Left ventricle myocardium superior (tissue), 1 donor: ENCODE measurements at places on chromosomes 2 and 18.
A peak's percentile ranks its signal among the peaks of the same experiment; 100 is the strongest.

- DNase-seq = no peak
These were observed 3.7 kb upstream of the EMILIN2 start for GRCh38 chr18:2843146-2843545.

DNA sequence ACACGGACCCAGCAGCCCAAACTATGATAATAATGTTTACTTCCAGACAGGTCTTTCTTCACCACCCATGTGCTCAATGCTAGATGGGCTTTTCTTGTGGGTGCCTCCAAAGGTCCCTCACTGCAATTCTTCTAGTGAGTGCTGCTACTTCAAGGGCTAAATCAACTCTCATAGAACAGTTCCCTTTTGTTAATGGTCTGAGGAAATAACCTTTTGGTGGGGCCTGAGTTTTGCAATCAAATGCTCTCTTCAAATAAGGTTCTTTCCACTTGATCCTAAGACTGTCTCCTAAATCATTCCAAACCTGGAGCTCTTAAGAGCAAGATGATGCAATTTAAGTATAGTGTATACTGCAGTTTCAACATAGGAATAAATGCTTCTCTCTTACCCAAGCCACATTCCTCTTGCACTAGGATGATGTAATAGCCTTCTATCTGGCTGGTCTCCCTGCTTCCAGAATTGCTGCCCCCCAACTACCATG is 6.0 kb downstream of the NEMP2 start:
- DNase-seq = no peak

DNA sequence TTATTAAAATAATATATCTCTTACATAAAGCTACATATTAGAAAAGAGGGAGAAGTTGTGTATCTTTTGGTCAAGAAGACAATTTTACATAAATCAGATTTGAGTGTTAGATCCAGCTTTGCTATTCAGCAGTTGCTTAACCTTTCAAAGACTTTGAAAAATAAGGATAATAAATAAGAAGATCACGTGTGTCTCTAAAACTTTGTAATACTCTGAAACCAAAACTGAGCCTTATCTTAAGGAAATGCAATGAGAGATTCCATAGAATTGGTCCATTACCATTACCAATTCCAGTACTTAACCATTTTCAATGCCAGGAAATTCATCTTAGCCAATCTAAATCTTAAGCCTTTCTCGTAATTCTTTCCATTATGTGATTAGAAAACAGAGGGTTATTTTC is 89.2 kb upstream of the COL5A2 start:
- DNase-seq = no peak

DNA sequence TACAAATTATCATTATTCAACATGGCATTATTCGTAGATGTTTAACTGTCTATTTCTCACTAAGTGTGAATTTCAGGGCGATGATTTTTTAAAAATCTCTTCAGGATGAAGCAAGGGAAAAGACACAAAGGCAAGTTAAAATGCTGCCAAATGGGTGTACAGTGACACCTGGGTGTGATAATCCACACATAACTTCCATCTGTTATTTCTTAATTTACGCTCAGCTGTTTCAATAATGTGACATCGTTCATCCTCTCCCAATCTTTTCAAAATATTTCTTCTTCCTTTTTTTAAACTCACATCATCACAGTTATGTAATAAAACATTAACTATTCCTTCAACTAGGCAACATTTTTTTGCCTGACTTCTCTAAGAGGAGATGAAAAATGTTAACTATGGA is 10.6 kb downstream of the PDE1A start:
- no peak for DNase-seq

- no peak for DNase-seq
These were observed 72.3 kb upstream of the RIOK3 start for GRCh38 chr18:23380817-23381216.

GRCh38 chr18:34031810-34032209 is 192.9 kb downstream of the NOL4 start:
- DNase-seq = no peak

- DNase-seq = no peak
These were observed 55.9 kb upstream of the ATL2 start for GRCh38 chr2:38432820-38433606.

DNA sequence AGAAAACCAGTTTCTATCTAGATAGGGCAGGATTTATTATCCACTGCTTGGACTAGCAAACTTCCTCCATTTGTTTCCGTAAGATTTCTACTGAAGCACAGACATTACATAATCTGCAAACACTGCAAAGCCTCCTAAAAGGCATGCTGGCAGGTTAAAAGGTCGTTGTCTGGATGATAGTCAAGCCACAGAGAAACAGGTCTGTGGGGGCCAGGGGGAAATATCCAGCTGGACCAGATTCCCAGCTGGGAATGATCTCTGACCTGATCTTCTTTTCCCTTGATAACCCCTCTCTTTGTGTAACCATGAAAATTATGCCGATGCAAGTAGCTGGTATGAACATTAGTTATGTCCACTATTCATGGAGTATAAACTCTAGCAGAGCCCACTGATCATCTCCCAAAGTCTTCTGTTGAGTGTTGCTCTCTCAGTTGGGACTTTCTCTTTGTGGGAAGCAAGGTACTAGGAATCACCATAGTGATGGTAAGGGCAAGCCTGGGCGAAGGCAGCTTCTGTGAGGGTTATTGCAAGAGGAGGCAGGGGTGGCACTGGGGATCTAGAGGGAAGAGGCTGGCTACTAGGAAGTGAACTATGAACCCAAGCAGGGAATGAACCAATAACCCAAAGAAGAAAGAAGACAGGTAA is 61.3 kb downstream of the GDF7 start:
- no peak for DNase-seq

DNA sequence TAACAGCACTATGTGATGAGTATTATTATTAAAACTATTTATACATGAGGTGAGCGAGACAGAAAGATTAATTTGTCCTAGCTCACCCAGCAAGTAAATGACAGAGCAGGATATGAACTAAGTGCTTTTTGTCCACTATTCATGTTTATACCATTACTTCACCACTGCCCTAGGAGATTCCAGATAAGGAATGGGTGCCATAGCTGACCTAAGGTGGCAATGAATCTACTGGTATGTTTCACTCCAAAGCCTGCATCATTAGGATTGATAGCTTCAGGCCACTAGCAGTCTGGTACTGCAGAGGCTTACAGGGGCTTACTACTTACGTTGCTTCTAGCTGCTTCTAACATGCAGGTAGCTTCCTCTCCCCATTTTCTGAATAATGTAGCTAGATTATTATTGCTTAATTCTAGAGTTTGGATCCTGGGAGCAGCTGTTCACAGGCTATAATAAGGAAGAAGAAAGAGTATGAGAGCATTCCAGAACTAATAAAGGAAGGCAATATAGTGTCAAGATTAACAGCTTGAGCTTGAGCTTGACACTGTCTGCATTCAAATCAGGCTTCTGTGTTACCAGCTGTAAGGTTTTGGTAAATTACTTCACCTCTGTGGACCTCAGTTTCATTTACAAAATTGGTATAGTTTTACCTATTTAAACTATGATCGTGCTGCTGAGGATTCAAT is 153.7 kb downstream of the GALNT3 start:
- DNase-seq = no peak

DNA sequence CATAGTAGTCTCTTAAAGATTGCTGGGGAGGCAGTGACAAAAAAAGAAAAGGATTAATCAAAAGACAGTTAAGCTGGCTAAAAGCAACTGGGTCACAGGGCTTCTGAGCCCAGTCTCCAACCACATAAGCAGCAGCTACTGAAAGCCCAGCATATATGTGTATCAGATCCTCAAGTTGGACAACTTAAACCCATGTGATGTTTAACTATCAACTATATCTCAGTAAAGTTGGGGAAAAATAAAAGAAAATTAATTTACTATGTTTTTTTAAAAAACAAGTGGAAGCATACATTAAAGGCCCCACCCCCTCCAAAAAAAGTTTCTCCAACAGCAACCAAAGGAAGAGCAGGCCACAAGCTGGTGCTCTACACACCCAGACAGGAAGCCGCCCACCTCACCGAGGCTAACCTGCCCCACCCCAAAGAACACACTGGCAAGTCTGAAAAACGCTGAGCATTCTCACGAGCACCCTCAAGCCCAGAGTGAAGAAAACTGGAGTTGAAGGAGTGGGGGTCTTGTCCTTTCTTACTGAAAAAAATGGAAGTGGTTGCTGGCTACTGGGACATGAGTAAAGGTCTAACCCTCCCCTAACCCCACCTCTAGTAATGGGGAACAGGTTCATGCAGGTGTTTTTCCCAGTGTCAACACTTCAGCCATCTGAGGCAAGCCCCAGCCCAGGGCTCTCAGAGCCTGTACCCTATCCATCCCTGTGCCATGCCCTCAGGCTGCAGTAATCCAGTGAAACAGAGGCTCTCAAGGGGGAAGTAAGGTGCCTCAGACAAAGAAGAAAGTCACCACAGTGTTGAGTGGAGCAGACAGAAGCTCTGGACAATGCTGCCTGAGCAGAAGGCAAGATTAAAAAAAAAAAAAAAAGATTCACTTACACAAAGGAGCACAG is 106.3 kb downstream of the GYPC start:
- no peak for DNase-seq

- DNase-seq = peak; percentile 48
These were observed 75.6 kb downstream of the ATL2 start for GRCh38 chr2:38301340-38301968.

DNA sequence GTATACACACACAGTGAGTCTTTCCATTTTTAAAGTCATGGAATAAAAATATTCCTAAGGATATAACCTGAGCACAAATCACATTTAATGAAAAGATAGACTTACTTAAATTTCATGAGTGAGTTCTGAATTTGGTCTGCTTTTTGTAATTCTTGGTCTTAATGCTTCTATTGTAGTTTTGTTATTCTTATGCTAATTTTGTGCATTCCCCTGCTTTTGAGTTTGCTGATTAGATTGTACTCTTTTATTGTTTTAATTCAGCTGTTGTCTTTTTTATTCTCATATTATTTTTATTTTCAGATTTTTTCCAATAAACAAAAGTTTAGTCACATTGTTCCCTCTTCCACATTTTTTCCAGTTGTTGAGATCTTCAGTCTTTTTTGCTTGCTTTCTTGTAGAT is 202.4 kb downstream of the ZNF407 start:
- no peak for DNase-seq

- DNase-seq = no peak
These were observed 30.3 kb downstream of the SP3 start for GRCh38 chr2:173934895-173935294.

DNA sequence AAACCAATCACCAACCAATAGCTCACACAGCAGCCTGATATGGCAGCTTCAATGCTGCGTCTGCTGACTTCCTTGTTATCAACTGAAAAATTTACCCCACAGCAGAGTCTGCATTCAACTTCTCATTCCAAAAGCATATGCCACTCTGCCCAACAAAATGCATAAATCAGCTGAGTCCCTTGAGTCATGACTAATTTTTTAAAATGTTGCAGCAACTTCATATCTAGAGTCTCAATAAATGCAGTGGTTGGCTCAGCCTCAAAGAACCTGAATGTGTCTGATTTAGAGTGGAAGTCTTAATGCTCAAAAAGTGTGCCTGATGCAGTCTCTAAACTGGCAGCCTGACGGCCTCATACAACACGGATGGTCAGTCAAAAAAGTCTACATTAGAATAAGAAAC is 46.5 kb downstream of the FARSB start:
- DNase-seq = no peak

DNA sequence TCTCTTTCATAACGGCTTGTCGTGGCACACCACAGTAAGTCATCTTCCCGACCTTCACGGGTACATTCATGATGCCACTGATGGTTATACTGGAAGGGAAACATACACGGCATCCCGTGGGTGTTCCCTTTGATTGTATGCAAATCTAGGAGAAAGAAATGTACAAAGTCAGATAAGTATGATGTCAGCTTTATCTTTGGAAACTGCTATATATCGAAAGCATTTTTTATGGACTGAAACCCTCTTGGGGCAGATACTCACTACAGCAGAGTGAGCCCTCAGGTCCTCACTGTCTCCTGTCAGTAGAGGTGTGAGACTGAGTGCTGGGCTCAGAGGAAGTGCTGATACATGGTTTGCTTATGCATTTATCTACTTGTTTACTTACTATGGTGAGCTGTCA is 20.4 kb downstream of the PLA2R1 start:
- no peak for DNase-seq

- DNase-seq = no peak
These were observed 726.5 kb downstream of the SLC4A3 start for GRCh38 chr2:220353897-220354296.

GRCh38 chr2:104049438-104049837 is 804.5 kb upstream of the POU3F3 start:
- DNase-seq = no peak

- DNase-seq = no peak
These were observed 155.3 kb upstream of the MYO3B start for GRCh38 chr2:170022692-170023091.

- DNase-seq = no peak
These were observed 89.6 kb upstream of the PKDCC start for GRCh38 chr2:41958251-41958650.

GRCh38 chr2:217652761-217653639 is 349.8 kb downstream of the TNS1 start:
- peak; percentile 41 for DNase-seq

DNA sequence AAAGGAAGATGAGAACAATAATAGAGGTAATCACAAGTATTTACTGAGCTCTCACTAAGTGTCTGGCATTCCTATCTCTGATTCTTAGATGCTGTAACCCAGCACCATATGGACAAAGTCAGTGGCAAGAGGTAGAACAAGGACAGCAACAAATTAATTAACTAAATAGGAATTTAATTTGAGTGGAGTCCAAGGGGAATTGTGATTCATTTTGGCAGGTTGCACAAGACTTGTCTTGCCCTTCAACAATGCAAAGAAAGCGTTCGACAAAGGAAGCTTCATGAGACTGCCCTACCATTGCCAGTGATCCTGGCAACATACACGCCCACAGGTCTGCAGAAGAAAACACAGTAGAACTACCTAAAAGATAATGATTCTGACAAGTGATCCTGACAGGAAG is 221.6 kb downstream of the RBM43 start:
- no peak for DNase-seq

DNA sequence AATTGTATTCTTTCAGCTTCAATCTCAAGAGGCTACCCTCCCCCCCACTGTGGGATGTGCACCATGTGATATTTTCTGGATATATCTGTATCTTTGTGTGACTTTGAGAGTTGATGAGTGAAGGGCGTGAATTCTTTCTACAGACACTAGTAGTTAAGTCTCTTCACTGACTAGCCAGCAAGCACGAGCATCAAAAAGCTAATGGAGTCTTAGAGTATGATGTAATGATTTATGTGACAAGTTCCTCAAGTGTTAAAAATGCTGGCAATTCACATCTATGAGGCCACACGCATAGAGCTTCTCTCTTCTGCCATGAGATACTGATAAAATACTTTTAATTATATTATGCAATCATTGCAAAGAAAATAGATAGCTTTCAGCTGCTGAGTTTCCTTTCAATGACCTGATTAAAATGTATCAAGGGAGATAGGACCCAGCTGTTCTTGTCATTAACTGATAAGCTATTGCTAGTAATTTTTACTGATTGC is 304.8 kb downstream of the TRIB2 start:
- no peak for DNase-seq

GRCh38 chr18:48033790-48034650 is 103.6 kb upstream of the SMAD2 start:
- DNase-seq = no peak
